ENCODE measurements at places on chromosomes 5 and 9. TPM values are rescaled to one million over a fixed set of nuclear protein-coding genes. Genes with fewer than 3 reads are reported as not detected.

Gene PPP3R2
- total RNA-seq, result not detected

GRCh38 chr5:176870110-176870591, 29.0 kb downstream of the HK3 start:
- DNase-seq, result peak; percentile 51

GRCh38 chr9:132716007-132716406, 45.7 kb downstream of the GTF3C4 start:
- DNase-seq, result no peak

GRCh38 chr9:82170866-82171265, 182.3 kb downstream of the SPATA31D1 start:
- DNase-seq, result no peak

- no peak for DNase-seq
Measured at GRCh38 chr5:5586721-5587120, 164.2 kb downstream of the ICE1 start.

Gene MAP3K1
- total RNA-seq, result 44.1 TPM

Gene C9orf153
- not detected for total RNA-seq

GRCh38 chr9:6681957-6682501, 36.5 kb upstream of the GLDC start:
- DNase-seq, result no peak
